ENCODE measurements at places on chromosomes 4 and X.
A peak's percentile ranks its signal among the peaks of the same experiment; 100 is the strongest.

DNA sequence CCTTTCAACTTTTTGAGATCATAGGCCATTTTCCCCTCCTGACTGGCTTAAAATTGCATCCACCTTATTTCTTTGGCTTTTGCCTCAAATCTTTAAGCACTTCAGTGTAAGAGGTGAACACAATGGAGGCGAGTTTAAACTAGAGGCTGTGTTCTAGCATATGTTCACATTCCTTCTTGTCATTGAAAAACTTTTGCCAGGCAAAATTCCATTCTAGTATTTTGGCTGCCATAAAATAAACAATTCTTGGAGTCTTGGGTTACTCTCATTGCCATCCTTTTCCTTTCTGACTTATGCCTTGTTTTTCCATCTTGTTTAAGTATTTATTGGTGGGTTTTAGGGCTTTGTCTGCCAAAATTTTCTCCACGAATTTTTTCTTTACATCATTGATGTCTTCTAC lies 137.3 kb upstream of the ANXA10 start:
- no peak for DNase-seq

DNA sequence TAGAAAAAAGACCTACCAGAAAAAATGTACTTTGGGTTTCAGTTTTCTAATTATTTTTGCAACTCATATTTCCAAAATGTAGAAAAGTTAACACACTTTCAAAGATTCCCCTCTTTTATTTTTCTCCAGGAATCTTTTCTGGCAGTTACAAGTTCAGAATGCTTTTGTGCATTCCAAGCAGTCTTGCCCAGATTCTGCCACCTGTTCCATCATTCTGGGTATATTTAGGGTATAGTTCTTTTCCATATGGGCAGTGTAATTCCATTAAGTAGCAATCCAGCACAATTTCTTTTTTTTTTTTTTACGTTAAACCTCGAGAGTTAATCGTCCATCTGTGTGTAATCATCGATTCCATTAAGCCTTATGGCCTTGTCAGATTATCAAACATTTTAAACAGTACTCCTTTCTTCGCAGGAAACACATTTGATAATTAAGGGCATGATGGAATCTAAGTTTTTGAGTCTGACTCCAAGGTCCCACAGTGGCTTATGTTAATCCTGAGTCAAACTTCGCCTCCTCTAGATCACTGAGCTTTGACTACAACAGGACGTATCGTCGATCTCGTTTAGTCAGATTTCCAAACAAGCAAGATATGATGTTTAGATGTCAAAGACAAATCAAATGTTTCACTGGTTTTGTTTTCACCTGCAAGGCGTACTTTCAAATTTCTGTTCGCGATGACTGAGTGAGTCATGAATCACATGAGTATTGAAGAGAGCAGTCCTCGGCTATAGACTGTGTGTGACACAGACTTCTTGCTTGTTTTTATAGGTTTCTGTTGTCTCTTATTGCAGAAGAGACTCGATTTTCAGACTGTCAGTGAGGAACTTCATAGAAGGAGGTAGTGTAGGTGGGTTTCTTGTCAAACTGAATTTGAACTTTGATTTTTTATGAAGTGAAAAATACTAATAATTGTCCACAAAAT lies 118.9 kb upstream of the GK2 start:
- DNase-seq = no peak

- DNase-seq = no peak
Observed at GRCh38 chrX:135193740-135194139, 22.5 kb upstream of the CT55 start.

DNA sequence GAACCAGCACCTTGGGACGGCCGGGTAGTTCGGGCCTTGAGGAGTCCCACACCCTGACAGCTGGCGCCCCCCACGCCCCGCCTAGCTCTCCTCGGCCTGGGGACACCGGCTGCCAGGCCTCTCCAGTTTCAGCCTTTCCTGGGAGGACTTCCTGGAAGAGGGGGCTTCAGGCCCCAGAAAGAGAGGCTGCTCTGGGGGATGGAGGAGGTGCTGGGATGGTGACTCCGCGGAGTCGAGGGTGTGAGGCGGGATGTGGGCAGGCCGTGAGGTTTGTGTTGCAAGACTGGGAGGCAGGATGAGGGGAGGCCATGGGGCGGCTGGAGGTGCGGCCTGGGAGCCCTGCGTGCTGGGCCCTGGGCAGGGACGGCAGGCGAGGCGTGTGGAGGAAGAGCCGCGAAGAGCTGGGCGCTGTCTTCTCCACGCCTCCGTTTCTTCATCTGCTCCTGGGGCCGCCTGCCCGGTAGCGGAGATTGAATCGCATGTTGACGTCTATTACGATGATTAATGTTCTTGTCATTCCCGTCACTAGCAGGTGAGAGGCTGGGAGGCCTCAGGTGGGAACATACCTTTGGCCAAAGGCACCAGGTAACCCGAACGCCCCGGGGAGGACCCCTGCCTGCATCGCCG lies 918 bp upstream of the FGFRL1 start:
- DNase-seq = no peak

- no peak for DNase-seq
Observed at GRCh38 chr4:96833831-96834230, 993.9 kb downstream of the PDHA2 start.

- no peak for DNase-seq
Observed at GRCh38 chr4:158015241-158015640, 157.6 kb downstream of the GASK1B start.

DNA sequence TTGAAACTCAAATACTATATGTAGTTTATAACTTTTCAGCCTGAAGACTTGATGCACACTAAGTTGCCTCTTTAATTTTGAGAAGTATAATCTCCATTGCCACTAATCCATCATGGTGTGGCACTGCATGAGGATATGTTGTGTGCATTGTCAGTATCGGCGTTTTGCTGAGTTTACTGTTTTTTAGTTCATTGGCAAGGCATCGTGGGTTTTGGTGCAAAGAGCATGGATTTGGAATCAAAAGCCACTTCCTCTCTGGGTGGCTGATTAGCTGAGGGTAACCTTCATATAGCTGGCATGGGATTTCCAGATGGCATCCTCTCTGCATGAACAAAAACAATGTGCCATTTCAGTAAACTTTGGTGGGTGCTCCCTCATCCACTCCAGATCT lies 38.7 kb downstream of the FHL1 start:
- no peak for DNase-seq

DNA sequence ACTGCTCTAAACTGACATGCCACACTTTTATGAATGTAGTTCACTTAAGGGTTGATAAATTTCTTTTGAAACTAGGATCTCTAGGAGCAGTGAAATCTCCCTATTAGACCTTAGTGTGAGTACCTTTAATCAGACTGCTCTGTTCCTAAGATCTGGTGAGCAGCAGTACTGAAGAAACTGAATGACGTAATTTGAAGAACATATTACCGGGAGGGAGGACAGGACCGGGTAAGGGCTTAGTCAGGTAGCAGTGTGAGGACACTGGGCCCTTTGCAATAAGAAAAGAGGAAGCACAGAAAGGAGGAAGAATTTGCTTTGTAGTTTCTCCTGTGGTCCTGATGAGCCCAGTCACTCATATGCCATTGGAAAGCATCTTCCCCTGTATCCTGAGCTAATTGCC lies 255.2 kb downstream of the THOC2 start:
- DNase-seq = no peak

- no peak for DNase-seq
Observed at GRCh38 chr4:73944061-73944875, 37.6 kb downstream of the PF4 start.

DNA sequence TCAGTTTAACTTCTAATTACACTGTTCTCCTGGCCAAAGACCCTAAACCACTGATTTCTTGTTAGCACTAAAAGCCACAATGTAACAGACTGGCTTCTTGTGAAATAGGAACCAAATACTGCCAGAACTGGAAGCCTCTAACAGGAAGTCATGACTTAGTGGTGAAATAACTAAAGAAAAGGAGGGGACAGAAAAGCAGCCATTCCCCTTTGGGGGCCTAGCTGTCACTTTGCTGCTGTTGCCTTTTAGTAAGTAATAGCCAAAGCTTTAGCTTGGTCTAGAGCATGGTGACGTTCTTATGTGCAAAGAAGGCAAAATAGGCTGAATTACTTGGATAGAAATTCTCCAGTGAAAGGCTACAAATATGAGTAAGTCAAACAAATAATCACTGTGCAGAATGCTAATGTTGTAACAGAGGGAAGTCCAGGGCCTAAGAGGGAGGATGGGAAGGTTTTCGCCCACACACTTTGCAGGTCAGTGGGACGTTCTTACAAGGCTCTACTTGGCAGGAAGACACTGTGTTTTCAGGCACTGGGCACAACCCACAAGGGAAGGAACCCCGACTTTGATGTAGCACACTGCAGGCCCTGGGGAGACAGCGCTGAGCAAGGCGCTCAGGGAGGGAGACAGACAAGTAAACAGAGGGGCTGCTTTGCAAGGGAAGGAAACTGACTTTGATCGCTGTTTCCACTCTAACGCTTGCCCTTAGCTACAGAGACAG lies 16.7 kb downstream of the GAB3 start:
- no peak for DNase-seq

- no peak for DNase-seq
Observed at GRCh38 chrX:24494647-24495075, 29.6 kb downstream of the PDK3 start.

GRCh38 chrX:18490806-18491555 lies 65.6 kb downstream of the CDKL5 start:
- DNase-seq = no peak

GRCh38 chr4:40196724-40197281 lies at the start of gene RHOH:
Gene RHOH, plus strand, starts transcription at chr4:40197031. Its CDS starts 46,356 bp downstream, at chr4:40243387.
- DNase-seq = peak; percentile 71

- DNase-seq = no peak
Observed at GRCh38 chr4:159360549-159360948, 257.7 kb downstream of the RAPGEF2 start.

GRCh38 chr4:13543032-13543838 lies 1.1 kb downstream of the NKX3-2 start:
- DNase-seq = no peak

DNA sequence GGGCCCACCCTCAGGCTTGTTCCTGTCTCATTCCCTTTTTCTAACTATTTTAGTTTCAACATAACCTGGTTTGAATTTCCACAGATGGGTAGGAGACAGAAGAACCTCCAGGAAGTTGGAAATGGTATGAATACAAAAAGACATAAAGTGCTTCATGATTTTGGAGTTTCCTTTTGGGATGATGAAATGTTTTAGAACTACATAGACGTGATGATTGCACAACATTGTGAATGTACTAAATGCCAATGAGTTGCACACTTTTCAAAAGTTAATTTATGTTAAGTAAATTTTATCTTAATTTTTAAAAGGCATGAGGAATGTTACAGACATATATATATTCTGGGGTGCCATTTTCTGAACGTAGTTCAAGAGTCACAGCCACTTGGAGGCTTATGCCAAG lies 41.1 kb upstream of the IBSP start:
- DNase-seq = no peak

DNA sequence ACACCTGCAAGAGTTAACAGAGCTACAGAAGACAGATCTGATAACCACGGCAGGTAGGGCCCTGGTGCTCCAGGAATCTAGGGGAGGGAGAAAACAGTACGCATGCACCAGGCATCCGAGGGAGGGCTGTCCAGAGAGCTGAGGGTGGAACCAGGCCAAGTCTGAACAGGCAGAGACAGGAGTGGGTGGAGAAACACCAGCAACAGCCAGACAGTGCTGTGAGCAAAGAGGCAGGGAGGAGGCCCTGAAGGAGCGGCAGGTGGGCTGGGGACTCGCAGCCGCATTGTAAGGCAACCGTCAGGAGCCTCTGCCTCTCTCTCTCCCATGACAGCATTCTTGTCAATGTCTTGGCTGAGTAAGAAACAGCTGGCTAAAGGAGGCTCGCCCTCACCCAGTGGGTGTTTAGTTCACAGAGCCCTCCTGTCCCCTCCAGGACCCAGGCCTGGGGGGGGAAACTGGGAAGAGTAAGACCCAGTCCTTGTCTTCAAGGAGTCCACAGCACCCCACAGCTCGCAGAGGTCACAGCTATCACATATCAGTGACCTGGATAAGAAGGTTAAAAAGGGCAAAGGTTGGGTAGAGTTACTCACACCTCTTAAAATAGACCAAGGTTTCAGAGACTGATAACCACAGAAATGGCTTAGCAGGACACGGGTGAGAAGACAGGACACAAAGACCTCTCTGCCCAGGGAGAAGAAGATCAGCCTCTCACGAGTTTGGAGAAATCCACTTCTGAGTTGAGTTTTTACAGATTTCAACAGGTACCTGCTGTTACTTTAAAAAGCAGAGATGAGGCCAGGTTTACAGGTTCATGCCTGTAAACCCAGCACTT lies 10.5 kb downstream of the ACSL1 start:
- no peak for DNase-seq

DNA sequence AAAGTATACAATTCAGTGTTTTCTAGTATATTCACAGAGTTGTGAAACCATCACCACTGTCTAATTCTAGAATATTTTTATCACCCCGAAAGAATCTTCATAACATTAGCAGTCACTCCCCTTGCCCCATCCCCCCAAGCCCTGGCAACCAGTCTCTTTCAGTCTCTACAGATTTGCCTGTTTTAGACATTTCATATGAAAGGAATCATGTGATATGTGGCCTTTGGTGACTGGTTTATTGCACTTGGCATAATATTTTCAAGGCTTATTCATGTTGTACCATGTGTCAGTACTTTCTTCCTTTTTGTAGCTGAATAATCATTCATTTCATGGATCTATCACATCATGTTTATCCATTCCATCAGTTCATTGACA lies 371.7 kb downstream of the AFF2 start:
- no peak for DNase-seq

DNA sequence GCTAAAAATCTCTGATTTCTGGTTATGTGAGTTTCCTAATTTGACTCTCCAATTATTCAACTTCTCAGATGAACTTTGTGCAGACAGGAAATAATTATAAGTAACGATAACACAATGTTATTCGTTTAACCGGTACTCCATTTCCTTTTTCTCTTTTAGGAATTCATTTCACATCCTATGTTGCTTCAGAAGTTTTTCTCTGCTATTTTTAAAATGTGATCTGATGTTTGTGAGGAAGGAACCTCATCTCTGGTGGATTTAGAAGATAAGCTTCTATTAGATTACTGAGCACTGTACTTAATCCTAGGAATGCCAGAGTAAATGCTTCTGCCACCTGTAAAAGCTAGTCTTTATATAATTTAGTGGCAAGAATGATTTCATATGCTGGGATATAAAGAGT lies 116.0 kb upstream of the ETNPPL start:
- DNase-seq = no peak

GRCh38 chrX:133005042-133005441 lies 46.6 kb upstream of the HS6ST2 start:
- no peak for DNase-seq

GRCh38 chr4:80507077-80507476 lies 171.5 kb downstream of the CFAP299 start:
- DNase-seq = no peak

GRCh38 chr4:166091146-166091545 lies 218.1 kb downstream of the TLL1 start:
- DNase-seq = no peak
